ENCODE measurements at places on chromosomes 1 and 21.

DNA sequence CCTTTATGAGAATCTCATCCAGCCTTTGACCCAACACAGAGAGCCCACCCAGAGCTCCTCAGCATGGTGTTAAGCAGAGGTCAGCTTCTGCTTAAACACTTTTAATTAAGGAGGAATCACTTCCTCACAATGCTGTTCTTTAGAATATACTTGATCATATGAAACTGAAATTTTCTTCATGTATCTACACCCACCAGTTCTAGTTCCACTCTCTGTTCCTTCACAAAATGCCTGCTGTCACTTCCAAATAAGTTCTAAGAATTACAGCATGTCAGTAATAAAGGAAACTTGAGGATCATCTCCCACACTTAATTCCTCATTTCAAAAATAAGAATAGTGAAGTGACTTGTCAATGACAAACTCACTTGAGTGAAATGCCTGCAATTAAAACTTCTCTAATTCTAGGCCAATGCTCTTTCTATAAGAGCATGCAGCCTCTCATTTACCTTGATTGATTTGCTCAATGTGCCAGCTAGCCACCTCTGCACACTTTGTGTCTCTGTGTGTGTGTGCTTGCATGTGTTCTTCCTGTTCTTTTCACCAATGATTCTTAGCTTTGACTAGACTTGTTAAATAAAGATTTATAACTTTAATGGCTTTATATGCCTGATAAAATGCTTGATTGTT, 356.3 kb downstream of the PLPP3 start:
- no peak for DNase-seq

DNA sequence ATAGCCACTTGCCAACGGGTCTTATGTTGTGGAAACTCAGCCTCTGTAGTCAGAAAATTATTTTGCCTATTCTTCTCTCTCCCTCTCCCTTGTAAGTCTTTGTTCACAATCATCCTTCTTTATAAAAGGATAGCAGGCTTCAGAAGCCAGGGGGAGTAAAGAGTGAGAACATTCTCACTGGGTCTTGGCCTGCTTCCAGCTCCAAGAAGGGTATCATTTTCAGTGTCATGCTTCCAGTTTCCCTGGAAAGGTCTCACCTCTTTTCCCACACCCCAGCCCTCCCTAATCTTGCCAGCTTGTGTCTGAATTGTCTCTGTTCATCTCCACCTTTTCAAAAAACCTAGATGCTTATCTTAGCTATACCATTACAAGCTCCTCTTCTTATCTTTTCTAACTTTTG, 346.2 kb upstream of the LRRC7 start:
- no peak for DNase-seq

- no peak for DNase-seq
These were observed 366.4 kb upstream of the ZP4 start for GRCh38 chr1:238257018-238257621.

DNA sequence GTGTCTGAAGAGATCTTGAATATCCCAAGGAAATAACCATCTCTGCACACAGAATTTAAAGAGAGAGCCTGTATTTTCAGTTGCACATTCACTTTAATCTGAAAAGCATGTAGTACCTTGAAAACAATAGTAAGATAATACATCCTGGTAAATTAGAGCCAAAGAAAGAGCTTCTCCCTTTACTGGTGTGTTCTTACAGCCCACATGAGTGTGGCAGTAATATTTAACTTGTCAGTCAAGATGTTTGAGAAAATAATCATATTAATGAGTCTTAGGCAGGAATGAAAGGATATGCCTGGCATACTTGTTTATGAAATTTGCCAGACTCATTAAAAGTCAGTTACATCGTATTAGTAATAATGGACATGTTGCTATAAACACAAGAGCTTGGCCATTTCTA, 908.4 kb upstream of the ADGRL4 start:
- no peak for DNase-seq

DNA sequence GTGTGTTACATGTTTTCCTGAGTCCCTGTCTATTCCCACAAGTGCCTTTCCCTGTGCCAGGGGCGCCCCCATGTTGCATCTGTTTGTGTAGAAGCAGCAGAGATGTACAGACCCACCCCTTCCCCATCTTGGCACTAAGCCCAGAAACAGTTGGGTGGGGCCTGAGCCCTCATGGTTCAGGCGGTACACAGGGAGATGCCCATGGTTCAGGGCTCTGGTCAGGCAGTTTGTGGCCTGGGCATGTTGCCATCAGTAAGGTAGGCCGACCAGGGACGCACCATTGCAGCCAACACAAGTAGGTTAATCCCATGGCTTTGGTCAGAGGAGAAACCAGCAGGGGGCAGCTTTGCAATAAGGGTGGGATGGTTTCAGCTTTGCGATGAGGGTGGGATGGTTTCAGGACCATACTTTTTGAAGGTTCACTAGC, 914 bp upstream of the ADGRB2 start:
- no peak for DNase-seq

GRCh38 chr1:195195423-195196057, 1412.7 kb downstream of the KCNT2 start:
- no peak for DNase-seq

DNA sequence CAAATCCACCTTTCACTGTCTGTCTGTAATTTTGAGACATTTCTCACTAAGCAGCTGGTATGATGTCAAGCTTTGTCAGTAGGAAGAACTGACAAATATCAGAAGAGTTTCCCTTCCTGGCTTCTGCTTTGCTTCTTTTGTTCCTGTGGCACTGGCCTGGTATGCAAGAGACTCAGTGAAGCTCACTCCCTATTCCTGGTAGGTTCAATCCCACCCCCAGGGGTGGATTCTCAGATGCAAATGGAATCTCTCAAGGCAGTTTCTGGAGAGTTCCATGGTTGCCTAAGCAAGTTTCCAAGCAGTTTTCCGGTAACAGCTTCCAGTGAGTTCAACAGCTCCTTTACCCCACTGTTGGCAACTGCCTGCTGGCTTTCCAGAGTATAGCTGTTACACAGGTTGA, 683.4 kb downstream of the PTPRC start:
- no peak for DNase-seq

DNA sequence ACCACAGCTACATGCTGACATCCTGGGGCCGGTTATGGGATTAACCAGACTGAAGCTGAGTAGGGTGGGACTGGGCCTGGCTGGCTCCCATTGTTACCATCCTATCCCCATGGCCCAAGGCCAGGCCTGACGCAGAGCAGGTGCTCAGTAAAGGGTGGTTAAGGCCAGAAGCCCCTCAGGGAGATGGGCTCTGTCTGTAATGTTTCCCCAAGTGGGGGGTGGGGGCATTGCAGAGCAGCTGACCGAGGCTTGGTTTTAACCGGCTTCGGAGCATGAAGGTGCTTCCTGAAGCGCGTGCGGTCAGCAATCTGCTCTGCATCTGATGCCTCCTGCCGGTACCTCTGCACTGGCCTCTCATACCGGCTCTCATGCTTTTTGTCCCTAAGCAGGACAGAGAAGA, 83.4 kb upstream of the ACTL8 start:
- no peak for DNase-seq

DNA sequence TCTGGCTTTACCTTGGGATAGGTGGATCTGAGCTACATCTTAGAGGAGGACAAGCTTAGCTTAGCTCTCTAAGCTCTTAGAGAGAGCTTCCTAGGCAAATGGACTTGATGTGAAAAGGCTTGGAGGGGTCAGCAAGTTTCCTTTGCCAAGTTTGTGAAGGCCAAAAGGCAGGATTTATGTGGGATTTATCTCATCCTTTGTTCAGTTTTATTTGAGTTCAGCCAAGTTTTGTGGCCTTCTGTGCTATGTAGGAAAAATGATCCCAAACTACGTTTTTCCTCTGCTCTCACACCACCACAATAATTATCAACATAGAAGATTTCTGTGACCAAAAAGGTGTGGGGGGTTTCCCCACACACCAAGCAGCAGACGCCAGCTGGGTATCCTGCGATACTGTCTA, 26.0 kb upstream of the RNF11 start:
- DNase-seq = no peak

GRCh38 chr1:164589961-164590507, 31.1 kb downstream of the PBX1 start:
- no peak for DNase-seq

- no peak for DNase-seq
These were observed 55.9 kb downstream of the SIK1 start for GRCh38 chr21:43370888-43371570.

DNA sequence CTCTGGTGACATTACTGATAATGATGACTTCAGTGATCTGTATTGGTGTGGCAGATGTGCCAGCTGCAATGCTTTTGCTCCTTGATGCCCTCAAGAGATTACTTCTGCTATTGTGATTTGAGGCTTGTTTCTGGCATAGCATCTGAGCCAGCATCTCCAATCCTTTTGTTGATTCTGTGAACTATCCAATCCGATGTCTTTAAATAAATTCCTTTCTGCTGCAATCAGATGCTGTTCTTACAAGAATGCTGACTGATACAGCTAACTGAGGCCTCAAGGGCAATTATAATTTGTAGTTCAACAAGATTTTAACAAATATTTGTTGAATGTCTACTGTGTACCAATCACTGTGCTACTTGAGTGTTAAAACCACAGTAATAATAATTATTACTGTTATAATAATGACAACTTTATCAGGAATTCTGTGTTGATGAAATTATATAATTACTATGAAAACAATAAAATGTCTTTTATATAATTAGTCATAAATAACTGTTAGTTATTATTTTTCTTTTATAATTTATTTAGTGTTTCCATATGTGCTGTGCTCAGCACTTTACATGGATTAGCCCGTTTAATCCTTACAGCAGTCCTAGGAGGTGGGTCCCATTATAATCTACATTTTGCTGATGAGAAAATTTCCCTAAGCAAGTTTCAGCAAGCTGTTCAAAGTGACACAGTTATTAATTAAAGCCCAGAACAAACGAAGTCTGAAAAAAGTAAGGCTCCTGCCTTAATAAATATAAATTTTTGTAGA, 308.2 kb downstream of the BRINP3 start:
- no peak for DNase-seq

DNA sequence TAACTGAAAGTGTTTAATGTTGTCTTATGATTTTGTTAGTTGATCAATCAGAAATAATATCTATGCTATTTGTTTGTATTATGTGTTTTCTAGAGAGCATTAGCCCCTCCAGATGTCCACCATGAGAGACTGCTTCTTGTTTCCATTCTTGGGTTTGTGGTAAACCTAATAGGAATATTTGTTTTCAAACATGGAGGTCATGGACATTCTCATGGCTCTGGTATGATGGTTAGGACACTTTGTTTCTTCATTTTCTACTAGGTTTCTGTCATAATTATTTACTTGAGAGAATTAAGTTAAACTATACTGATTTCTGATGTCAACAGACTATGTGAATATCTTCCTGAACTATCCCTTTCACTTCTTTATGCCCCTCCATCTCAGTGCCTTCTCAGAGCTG, 16.1 kb downstream of the SLC30A7 start:
- DNase-seq = no peak

DNA sequence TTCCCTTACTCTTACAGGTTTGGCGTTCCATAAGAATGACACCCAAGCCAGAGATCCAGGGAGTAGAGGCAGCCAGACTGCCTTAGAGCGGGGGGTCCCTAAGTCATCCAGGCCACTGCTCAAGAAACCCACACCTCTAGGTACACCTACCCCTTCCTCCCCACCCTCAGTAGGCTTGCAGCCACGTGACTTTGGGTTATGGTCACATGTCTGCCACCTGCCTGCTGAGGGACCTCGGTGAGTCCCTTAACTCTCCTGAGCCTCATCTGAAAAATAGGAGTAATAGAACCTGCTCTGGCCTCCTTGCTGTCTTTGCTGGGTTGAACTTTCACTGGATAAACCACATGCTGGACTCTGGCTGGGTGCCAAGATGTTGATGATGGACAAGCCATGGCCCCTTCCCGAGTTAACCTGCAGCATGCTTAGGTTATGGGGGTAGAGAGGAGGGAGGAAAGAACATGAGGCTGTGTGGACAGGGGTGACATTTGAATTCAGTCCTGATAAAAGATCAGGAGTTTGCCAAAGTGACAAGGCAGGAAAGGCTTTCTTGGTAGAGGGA, 4.5 kb downstream of the RPS6KA1 start:
- no peak for DNase-seq

GRCh38 chr1:153598309-153599172, 14.4 kb downstream of the S100A16 start:
- DNase-seq = no peak

DNA sequence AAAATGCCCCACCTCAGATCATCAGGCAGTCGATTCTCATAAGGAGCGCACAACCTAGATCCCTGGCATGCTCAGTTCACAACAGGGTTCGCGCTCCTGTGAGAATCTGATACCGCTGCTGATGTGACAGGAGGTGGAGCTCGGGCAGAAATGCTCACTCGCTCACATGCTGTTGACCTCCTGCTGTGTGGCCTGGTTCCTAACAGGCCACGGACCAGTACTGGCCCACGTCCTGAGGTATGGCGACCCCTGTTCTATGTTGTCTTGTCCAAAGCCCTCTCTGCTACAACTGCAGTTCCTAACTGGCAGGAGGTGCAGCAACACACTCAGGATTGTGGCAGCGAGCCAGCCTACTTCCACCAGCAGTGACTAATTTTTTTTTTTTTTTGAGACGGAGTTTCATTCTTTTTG, 70.6 kb downstream of the CLSTN1 start:
- no peak for DNase-seq

GRCh38 chr1:26066857-26067256, 573 bp downstream of the TRIM63 start:
- no peak for DNase-seq

DNA sequence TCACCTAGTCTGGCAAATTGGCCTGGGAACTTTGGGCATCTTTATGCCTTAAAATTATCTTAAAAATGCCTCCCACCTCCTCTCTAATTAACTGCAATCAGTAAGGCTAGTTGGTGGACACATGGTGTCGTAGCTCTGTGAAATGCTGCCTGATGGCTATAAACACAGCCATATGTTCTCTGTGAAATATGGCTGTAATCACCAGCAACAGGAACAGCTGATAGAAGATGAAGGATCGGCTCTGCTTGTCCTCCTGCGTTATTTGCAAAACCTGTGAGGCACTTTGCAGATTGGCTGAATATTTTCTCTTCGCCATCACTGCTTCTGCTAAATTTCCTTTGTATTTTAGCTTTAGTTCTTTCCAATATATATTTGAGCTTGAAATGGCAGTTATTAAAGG, 419.6 kb downstream of the RWDD3 start:
- no peak for DNase-seq

Data from stimulated activated CD4-positive, alpha-beta T cell treated with anti-CD3 and anti-CD28 coated beads, Interleukin-4, amount 100 ng/mL, for 4 hours (primary cell).